ENCODE measurements at places on chromosomes 16 and 17.
A peak's percentile ranks its signal among the peaks of the same experiment; 100 is the strongest.

- DNase-seq, result no peak
Observed at GRCh38 chr16:78269256-78269655, 169.8 kb downstream of the WWOX start.

DNA sequence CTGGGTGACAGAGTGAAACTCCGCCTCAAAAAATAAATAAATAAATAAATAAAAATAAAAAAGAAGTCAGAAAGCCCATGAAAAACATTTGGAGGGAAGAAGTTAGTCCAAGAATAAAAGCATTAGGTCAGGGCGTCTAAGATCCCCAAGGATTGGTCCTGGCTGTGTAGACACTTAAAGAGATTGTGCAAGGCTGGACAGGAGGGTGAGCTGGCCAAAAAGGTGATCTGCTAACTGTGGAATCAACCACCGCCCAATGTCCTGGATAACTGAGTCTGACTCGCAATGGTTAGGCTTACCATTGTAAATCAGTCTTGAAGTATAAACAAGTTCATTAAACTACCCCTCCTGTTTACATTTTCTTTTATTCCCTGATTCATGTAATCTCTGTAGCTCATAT lies 8.8 kb upstream of the ABCA8 start:
- DNase-seq, result no peak

- no peak for DNase-seq
Observed at GRCh38 chr16:26830428-26831127, 236.1 kb upstream of the C16orf82 start.

DNA sequence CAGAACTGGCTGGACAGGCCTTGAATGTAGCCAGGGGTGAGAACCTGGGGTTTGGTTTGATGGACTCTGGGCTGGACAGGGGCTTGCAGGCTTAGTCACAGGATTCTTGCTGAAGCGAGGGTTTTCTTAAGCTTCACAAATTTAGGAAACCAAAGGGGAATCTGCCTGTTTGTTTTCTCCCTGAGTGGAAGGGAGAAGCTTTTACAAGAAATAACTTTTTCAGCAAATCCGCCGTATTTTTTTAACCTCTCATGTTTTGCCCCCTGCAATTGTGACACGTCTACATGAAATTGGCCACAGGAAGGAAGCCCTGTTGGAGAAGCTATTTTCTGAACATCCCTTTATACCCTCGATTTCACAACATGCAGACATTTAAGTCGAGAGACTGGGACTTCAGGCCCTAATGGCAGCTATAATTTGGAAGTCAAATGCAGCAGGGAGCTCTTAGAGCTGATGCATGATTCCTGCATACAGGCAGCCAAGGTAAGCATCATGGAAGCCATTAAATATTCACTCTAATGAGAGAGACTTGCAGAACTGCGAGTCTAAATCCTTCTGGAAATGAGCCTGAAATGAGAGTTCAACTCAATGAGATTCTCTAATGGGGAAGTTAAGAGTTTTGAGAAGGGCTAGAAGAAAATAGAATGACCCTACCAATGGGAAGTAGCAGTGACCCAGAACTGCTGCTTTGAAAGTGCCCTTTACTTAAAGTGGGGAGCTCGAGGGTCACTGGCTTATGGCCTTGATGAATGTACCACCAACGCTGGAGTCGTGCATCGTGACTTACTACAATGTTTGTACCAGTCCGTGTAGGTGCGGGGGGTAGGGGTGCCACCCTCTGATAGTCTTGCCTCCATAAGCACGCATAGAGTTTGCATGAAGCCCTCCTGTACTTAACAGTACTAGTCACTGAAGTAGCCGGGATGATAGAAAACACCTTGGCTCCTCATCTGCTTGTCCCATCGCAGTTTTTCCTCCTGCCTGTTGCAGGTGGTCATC lies 45.1 kb upstream of the IRF8 start:
- no peak for DNase-seq

- DNase-seq, result no peak
Observed at GRCh38 chr16:51383909-51384308, 232.8 kb upstream of the SALL1 start.

DNA sequence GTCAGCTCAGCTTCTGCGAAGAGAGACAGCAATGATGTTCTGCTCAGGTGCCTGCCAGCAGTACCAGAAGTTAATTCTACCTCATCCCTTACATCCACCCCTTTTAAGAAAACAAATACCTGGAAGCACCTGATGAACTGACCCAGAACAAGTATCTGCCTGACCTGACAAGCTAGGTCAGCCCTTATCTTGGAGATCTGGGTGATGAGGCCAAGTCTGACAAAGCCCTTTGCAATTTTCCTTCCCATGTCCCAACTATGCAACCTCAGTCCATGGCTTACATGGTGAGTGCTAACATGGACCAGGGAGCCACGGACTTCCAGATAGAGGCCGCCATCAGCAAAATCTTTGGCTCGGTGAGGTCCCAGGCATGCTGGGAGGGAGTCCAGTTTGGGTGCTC lies 3.6 kb downstream of the ACADVL start:
- no peak for DNase-seq

- peak; percentile 98 for DNase-seq
Observed at GRCh38 chr16:68085259-68086071, at the start of gene NFATC3. Gene NFATC3, plus strand, starts transcription at chr16:68085370. Its CDS starts 312 bp downstream, at chr16:68085682.

GRCh38 chr17:39674702-39675389 lies 6.6 kb downstream of the PNMT start:
- no peak for DNase-seq
